ENCODE measurements at places on chromosomes 4 and X.
A peak's percentile ranks its signal among the peaks of the same experiment; 100 is the strongest.

DNA sequence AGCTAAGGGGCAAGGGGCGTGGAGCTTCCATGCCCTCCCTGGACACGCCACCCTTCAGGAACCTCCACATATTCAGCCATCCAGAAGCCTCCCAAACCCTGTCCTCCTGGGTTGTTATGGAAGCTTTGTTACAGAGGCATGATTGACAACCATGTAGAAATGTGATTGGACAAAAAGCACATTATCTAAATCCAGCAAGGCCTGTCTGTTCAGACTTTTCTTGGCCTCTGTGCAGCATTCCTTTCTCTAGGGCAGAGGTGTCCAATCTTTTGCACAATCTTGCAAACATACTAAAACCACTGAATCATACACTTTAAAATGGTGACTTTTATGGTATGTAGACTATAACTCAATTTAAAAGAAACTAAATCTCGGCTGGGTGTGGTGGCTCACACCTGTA lies 12.7 kb downstream of the STEEP1 start:
- peak; percentile 57 for DNase-seq

GRCh38 chr4:81629366-81629765 lies 157.7 kb upstream of the RASGEF1B start:
- DNase-seq, result no peak

DNA sequence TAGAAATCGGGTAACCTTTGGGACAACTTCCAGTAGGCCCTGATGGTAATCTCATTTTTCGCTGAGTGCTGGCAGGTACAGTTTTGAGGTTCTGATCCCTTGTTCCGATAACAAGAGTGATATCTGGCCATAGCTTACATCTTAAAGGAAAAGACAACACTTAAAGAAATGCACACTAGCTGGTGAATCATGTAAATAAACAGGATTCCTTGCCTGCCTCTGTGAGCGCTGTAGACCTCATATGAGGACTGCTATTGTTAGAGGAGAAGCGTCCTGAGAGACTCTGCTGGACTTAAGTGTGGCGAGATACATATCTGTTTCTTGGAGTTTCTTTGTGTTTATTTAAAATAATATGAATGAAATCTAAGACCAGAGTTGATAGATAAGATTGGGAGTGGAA lies 149.3 kb upstream of the SLC4A4 start:
- DNase-seq, result peak; percentile 50

DNA sequence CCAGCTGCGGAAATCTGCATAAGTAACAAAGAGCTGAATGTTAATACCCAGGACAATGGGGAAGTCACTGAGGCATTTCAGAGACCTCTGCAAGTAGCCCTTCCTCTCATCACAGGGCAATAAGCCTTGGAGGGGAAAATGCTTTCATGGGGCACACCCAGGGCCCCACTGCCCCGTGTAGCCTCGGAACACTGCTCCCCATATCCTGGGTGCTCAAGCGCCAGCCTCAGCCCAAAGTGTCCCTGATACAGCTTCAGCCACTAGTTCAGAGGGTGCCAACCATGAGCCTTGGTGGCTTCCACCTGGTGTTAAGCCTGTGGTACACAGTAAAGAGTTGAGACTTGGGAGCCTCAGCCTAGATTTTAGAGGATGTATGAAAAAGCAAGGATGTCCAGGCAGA lies 402.8 kb upstream of the CXorf51A start:
- DNase-seq, result no peak

DNA sequence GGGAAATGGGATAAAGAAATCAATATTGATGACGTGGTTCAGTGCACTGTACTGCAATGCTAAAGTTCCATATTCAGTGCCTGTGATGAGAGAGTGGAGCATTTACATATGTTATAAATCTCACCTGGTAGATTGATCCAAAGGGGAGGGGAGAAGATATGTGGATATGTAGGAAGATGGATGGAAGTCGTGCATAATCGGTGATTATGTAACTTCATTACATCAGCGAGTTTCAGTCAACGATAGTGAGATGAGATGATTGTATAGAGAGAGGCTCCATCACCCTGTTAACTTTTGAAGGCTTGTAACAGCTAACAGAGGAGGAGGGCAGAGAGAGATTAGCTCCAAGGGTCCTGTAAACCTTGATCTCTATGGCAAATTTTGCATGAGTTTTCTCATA lies 1.8 kb downstream of the IL1RAPL1 start:
- DNase-seq, result no peak

- no peak for DNase-seq
Observed at GRCh38 chr4:176441594-176441993, 121.8 kb downstream of the SPCS3 start.

DNA sequence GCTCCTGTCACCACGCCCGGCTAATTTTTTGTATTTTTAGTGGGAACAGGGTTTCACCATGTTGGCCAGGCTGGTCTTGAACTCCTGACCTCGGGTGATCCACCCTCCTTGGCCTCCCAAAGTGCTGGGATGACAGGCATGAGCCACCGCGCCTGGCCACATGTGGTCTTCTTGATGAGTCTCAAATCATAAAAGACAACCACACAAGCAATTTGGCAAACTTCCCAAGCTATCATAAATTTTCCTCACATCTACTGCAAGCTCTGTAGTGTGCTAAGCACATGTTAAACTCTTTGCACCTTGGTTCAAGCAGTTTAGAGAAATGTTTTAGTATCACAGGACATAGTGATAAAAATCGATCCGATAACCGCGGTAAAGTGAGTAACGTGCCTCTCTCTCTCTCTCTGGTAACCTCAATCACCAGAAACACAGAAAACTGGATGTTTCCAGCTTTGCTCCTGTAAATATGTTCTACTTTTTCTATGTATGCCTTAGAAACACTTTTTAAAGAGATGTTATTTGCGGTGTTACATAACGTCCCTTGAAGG lies 256.8 kb downstream of the DHRSX start:
- no peak for DNase-seq

- DNase-seq, result no peak
Observed at GRCh38 chr4:10333942-10334341, 123.3 kb downstream of the ZNF518B start.

DNA sequence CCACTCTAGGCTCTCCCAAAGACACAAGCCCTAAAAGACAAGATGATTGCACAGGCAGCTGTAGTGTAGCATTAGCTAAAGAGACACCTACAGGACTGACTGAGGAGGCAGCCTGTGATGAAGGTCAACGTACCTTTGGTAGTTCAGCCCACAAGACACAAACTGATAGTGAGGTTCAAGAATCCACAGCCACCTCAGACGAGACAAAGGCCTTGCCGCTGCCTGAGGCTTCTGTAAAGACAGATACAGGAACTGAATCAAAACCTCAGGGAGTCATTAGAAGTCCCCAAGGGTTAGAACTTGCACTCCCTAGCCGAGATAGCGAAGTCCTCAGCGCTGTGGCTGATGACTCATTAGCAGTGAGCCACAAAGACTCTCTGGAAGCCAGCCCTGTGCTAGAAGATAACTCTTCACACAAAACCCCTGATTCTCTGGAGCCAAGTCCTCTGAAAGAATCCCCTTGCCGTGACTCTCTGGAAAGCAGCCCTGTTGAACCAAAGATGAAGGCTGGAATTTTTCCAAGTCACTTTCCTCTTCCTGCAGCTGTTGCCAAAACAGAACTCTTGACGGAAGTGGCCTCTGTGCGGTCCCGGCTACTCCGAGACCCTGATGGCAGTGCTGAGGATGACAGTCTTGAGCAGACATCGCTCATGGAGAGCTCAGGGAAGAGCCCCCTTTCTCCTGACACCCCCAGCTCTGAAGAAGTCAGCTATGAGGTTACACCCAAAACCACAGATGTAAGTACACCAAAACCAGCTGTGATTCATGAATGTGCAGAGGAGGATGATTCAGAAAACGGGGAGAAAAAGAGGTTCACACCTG lies 306.3 kb downstream of the ANK2 start:
- DNase-seq, result peak; percentile 96

GRCh38 chr4:99359480-99360204 lies 7.1 kb upstream of the ADH1C start:
- no peak for DNase-seq

DNA sequence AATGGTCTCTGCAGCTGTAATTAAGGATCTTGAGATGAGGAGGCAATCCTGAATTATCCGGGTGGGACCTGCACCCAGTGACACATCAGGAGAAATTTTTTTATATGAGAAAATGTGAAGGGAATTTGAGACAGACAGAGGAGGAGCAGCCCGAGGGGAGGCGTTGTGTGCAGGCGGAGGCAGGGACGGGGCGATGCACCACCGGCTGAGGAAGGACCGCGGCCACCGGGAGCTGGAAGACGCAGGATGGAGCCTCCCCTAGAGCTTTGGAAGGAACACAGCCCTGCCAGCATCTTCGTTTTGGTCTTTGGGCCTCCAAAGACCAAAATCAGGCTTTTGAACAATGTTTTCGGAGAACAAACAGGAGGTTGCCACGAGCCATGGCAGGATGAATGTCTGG lies 85.0 kb upstream of the ADRA2C start:
- DNase-seq, result no peak

DNA sequence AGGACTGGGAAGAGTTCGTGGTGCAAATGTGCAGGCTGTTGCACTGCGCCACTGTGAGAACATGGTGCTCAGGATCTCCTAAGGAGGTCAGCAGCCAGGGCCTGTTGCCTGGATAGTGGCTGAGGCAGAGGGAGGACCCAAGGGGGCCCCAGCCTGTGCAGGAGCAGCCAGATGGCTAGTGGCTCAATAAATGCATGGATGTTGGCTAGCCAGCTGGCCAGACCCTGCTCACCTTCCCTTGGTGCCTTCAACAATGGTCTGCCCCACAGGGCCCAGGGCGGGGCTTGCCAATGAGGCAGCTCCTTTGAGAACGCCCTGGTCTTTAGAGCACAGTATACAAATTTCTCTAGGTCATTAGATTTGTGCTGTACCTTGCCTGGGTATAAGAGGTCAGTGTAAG lies 67.4 kb downstream of the TNIP2 start:
- DNase-seq, result no peak

- no peak for DNase-seq
Observed at GRCh38 chrX:130330146-130330545, 9.6 kb upstream of the SLC25A14 start.

GRCh38 chr4:82833696-82834313 lies 35.2 kb upstream of the SCD5 start:
- DNase-seq, result peak; percentile 82

DNA sequence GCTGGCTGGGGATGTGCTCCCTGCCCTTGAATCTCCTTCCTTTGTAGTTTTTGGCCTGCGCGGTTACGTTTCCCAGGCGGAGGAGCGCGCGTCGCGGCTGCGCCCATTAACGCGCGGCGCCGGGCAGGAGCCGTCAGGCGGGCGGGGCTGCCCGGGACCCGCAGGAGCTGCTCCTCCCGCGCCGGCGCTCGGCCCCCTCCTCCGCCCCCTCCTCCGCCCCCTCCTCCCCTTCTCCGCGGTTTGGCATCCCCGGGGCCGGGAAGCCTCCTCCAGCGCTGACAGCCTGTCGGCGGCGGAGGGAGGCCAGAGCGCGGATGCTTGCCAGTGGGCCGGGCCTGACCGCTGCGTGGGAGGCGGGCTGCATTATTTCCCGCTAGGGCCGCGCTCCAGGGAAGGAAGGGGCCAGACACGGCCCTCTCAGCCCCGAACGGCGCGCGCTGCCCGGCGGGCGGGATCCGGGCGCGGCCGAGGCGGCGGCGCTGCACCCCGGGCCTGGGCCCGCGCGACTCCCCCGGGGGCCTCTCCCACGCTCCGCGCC lies at the start of gene DCLK2:
TSS of gene DCLK2 (plus strand) at position 405 of the 538 bp plus-strand sequence. CDS start 583 bp downstream, outside the sequence.
- DNase-seq, result peak; percentile 92

- DNase-seq, result no peak
Observed at GRCh38 chr4:3674479-3674851, 91.7 kb upstream of the ADRA2C start.

GRCh38 chrX:110748256-110748806 lies 47.3 kb downstream of the CHRDL1 start:
- DNase-seq, result no peak

- no peak for DNase-seq
Observed at GRCh38 chrX:38514016-38514854, 47.1 kb upstream of the TSPAN7 start.

DNA sequence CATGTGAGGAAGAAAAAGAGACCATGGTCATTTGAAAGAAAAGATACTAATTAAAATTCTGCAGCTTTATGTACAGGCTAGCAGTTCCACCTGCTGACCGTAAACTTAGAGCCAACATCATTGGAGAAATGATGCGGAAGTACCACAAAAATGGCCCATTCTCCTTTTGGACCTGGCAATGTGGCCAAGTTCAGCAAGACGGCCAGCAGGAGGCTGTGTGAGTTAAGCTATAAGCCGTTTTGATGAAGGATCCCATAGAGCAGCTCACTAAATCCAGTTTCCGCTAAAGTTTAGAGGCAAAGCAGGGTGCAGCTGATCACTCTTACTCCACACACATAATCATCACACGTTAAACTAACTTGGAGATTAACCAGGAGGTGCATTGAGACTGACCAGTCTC lies 133.8 kb downstream of the LDB2 start:
- DNase-seq, result no peak

- no peak for DNase-seq
Observed at GRCh38 chrX:72644946-72645345, 69.2 kb downstream of the PHKA1 start.

GRCh38 chr4:43410636-43411035 lies 518.1 kb downstream of the GRXCR1 start:
- no peak for DNase-seq
